ENCODE measurements at places on chromosomes 13 and 19. TPM values are rescaled to one million over a fixed set of nuclear protein-coding genes. Genes with fewer than 3 reads are reported as not detected.

ZNF763 gene
- 3.7 TPM for polyA plus RNA-seq

OLFM4 gene
- polyA plus RNA-seq = 3.5 TPM

CLEC17A gene
- polyA plus RNA-seq = 47.6 TPM

STAP2 gene
- polyA plus RNA-seq = 2.5 TPM

CYP4F3 gene
- 0.48 TPM for polyA plus RNA-seq

SYNE4 gene
- polyA plus RNA-seq = 0.85 TPM

CNFN gene
- 13.1 TPM for polyA plus RNA-seq

ZNF256 gene
- 4.5 TPM for polyA plus RNA-seq

ZNF554 gene
- polyA plus RNA-seq = 2.3 TPM

C5AR1 gene
- 4.0 TPM for polyA plus RNA-seq

PRRG2 gene
- polyA plus RNA-seq = 1.3 TPM

GRIN2D gene
- 0.09 TPM for polyA plus RNA-seq

SULT2B1 gene
- not detected for polyA plus RNA-seq

ZNF793 gene
- 2.3 TPM for polyA plus RNA-seq

IZUMO1 gene
- 0.50 TPM for polyA plus RNA-seq

KLK3 gene
- polyA plus RNA-seq = not detected

CFAP97D2 gene
- 0.05 TPM for polyA plus RNA-seq

ITGBL1 gene
- polyA plus RNA-seq = 1.6 TPM

WDR62 gene
- polyA plus RNA-seq = 1.6 TPM

COX7A1 gene
- 20.0 TPM for polyA plus RNA-seq

SELENOV gene
- not detected for polyA plus RNA-seq

KCNJ14 gene
- 0.61 TPM for polyA plus RNA-seq
